GM06990 (cell line): ENCODE measurements at places on chromosomes 5 and 9.

- no peak for DNase-seq
These were observed 267.9 kb downstream of the ENC1 start for GRCh38 chr5:74372502-74373064.

DNA sequence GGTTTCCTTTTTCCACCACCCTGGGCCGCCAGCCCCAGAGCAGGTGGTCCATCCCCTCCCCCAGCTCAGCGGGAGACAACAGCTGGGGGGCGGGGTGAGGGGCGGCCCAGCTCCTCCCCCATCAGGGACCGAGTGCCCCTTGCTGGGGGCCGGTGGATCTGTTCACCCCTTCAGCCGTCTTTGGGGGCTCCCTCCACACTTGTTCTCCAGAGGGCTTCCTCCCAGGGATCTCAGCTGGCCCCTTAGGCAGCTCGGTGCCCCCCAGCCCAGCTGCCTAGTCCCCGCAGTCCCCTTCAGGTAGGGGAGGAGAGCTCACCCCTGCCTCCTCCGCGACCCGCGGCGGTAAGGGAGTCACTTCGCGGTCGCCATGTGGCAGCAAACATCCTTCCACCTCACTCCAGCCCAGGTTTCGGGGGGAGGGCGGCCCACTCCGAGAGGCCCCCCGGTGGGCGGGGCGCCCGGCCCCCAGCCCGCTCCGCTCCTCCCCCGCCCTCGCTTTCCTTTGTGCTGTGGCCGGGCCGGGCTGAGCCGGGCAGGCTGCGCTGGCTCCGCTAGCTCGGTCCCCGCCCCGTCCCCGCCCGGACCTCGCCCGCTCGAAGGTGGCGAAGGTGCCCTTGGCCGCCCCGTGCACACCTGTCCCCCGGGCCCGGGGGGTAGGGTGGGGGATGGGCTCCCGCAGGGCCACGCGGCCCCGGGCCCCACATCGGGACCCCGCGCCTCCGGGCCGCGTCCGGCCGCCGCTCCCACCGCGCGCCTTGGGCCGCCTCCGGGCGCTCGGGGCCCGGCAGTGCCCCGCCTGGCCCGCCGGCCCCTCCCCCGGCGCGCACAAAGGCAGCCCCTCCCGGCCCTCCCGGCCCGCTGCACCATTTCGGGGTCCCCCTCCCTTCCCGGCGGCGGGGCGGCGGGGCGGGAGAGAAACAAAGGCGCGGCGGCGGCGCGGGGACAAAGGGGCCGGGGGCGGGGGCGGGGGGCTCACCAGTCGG is 683 bp downstream of the DBN1 start:
- peak; percentile 81 for DNase-seq

DNA sequence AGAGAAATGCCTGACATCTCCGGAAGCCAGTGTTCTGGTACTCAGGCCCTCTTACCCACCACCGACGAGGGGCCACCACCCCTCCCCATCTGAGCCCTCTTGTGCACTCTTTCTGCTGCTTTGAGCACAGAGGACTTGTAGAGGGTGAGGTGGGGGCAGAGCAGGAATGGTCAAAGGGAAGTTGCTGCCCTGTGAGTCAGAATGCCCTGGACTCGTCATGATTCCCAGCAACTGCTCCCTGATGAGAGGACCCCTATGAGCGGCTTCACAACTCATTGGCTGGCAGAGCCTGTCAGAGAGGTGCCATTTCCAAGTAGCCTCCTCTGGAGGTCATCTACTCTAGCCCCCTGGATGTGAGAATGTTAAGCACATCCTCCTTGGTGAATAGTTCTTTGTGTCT is 845 bp downstream of the ECSCR start:
- DNase-seq: no peak

GRCh38 chr9:81344366-81344765 is 345.0 kb downstream of the TLE1 start:
- DNase-seq: no peak

DNA sequence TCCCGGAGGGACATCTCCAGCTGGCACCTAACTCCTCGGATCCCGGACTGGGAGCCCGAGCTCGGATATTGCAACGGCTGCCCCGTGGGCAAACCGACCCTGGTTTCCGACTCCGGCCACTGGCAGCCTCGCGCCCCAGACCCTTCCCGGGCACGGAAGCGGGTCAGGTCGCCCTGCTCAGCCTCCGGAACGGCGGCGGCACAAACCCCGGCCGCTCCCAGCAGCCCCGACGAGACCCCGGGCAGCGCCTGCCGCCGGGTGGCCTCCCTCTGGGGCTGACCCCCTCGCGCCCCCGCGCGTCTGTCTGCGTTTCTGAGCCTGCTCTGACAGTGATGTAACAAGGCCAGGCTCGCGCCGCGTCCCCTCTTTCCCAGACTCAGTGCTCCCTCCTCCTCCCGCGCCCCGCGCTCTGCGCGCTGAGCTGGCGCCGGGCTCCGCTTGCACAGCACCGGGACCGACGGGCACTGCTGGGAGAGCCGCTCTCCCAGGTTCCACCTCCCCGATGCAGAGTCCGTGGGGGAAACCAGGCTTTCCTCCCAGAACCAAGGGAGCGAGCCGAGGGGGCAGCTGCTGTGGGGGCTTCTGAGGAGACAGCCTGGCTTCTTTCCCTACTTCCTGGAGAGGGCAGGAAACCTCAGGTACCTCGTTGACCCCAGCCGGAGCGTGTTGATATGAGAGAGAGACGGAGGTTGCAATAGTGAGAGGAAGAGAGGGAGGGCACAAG is at the start of gene TMEM215:
TSS of gene TMEM215 (plus strand) at position 373 of the 724 bp plus-strand sequence. CDS start 644 bp downstream, outside the sequence.
- DNase-seq: no peak

DNA sequence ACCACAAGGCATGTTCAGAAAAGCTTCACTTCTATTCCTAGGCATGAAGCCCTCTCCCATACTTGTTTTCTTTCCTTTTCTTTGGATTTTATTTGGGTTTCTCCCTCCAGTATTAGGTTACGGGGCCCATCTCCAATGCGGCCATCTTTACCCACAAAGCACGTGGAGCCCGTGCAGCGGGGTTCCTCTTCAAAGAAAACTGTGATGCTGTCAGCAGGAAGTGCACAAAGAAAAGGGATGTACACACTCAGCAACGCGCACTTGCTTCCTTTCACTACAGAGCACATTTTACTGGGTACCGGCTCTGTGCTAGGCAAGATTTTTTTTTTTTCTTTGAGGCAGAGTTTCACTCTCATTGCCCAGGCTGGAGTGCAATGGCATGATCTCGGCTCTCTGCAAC is 106.6 kb downstream of the COL23A1 start:
- DNase-seq: no peak

- peak; percentile 82 for DNase-seq
These were observed 13.1 kb downstream of the LRRC26 start for GRCh38 chr9:137156567-137157375.

GRCh38 chr5:153979028-153979783 is 59.5 kb downstream of the FAM114A2 start:
- DNase-seq: no peak

DNA sequence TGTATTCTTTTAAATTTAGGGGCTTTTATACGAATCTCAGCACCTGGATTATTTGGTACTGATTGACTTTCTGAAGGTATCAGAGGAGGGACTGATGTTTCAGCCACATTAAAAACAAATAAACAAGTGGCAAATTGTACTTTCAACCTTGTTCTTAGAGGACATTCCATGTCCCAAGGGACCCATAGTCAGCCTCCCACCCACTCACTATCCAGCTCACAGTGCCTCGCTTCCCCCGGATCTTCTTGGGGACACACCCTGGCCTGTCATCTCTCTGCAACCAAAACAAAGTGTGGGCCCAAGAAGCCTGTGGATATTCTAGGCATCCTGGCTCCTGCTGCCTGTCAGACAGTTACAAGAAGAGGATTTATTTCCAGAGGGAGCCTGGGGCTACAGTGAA is 8.8 kb upstream of the BOD1 start:
- DNase-seq: no peak

- DNase-seq: no peak
These were observed 232.5 kb downstream of the GABRB2 start for GRCh38 chr5:161314033-161314432.

DNA sequence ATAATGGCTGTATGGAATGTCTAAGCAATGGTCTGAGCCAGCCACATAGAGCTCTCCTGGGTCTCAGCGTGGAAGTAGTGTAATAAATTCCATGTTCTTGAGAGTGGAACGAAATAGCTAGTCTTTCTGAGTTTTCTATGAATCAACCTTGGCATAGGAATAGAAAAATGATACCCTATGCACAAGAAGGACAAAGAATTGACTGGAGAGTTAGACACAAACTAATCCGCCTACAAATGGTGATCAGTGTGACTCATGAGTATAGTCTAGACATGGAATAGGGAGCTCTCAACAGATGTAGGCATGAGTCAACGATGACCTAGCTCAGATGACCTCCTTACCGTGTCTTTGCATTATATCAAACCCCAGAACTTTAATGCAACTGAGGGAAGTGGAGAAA is 256.8 kb upstream of the GRIN3A start:
- DNase-seq: no peak

- no peak for DNase-seq
These were observed 672 bp upstream of the ITGA2 start for GRCh38 chr5:52988335-52989024.

DNA sequence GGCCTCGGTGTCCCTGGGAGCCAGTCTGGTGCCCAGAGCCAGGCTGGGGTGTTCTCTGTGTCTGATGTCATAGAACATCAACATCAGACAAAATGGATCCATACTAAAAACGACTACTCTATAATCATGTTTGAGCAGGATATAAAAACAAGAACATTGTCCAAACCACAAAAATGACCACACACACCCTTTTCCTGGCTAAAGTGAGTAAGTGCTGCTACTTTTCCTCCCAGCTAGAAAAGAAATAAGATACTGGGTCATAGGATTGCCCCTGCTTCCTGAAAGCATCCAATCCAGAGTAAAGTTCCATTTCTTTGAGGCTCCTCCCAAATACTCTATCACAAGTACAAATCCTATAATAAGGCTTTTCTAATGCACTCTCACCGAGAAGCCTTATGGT is 19.7 kb upstream of the TRAF1 start:
- no peak for DNase-seq

DNA sequence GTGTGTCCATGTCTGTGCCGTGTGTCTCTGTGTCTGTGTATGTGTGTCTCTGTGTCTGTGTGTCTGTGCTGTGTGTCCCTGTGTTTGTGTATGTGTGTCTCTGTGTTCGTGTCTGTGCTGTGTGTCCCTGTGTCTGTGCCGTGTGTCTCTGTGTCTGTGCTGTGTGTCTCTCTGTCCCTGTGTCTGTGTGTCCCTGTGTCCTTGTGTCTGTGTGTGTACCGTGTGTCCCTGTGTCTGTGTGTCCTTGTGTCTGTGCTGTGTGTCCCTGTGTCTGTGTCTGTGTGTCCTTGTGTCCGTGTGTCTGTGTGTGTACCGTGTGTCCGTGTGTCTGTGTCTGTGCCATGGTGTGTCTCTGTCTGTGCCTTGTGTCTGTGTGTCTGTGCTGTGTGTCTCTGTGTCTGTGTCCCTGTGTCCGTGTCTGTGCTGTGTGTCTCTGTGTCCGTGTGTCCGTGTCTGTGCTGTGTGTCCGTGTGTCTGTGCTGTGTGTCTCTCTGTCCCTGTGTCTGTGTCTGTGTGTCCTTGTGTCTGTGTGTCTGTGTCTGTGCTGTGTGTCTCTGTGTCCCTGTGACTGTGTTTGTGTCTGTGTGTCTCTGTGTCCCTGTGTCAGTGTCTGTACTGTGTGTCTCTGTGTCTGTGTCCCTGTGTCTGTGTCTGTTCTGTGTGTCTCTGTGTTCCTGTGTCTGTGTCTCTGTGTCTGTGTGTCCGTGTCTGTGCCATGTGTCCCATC is 23.2 kb downstream of the CACNA1B start:
- DNase-seq: no peak

DNA sequence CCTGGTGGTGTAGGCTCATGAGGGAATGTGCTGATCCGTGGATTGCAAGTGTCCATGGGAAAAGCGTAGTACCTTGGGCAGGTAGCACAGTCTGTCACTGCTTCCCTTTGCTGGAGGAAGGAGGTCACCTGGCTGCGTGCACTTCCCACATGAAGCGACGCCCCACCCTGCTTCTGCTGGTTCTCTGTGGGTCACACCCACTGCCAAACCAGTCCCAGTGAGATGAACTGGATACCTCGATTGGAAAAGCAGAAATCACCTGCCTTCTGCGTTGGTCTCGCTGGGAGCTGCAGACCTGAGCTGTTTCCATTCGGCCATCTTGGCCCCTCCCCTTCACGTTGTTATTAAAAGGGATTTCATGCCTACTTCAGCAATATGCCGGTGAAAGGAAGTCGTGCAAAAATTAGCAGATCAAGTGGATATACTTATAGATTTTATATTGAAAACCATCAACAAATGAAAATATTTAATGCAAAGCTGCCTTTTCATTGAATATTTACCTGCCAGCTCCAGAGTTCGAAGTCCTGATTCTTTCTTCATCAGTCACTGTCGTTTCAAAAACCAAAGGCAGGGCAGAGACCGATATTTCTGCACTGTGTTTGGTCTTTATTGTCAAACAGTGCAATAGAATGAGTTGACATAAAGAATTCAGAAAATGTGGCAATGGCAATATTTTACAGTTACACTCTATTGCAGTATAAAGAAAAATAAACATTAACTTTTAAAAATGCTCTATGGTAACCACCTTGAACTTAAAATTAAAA is 123.2 kb downstream of the JAKMIP2 start:
- no peak for DNase-seq

GRCh38 chr5:23314827-23315226 is 192.6 kb upstream of the PRDM9 start:
- DNase-seq: no peak

GRCh38 chr9:93133681-93134014 is 403 bp downstream of the NINJ1 start:
- DNase-seq: peak; percentile 71
